ENCODE measurements at places on chromosomes 7 and 10.

- no peak for DNase-seq
These were observed 38.5 kb downstream of the ZMYND11 start for GRCh38 chr10:173741-174140.

GRCh38 chr7:83143107-83143506 is 19.6 kb downstream of the PCLO start:
- no peak for DNase-seq

- no peak for DNase-seq
These were observed 18.5 kb downstream of the DDIT4 start for GRCh38 chr10:72292223-72292691.

GRCh38 chr10:132662186-132662920 is 123.6 kb downstream of the NKX6-2 start:
- no peak for DNase-seq

- no peak for DNase-seq
These were observed 1.2 kb downstream of the FOXK1 start for GRCh38 chr7:4683043-4683883.

GRCh38 chr7:35380739-35381224 is 126.9 kb upstream of the TBX20 start:
- DNase-seq = no peak

GRCh38 chr7:74058486-74058885 is 25.1 kb upstream of the LIMK1 start:
- DNase-seq = no peak

DNA sequence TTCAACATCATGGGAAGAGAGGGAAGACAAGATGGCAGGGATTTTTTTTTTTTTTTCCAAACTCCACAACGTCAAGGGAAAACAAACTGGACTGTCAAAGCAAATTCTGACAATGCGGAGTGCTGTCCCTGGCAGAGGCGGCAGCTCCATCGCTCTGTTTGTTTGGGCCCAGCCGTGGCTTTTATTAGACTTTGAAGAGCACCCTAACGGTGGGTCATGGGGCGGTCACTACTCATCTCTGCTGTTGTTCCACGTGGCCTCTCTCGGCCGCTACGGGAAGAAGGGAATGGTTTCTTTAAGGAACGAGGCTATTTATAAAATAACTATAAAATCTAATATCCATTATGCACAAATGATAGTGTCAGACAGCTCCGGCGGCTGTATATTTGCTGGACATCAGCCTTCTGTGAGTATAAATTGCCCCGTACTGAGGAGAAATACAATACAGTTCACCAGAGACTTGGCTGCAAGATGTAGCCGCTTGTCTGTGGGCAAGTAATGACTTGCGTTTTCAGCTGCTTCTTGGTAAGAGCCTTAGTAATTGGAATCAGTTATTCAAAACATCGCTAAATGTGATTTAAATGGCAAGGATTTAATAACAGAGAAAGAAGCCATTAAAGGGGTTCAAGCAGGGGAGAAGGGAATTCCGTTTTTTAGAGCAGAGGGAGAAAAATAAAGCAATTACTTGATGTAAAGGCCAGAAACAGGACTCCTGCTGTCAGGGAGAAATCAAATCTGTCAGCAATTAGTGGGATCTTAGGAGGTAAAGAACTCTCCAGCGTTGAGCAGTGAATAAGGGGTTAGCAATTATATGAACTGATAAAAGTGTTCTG is 61.7 kb upstream of the RAB11FIP2 start:
- DNase-seq = no peak

- no peak for DNase-seq
These were observed 125.7 kb downstream of the ZMYND11 start for GRCh38 chr10:260819-261429.

DNA sequence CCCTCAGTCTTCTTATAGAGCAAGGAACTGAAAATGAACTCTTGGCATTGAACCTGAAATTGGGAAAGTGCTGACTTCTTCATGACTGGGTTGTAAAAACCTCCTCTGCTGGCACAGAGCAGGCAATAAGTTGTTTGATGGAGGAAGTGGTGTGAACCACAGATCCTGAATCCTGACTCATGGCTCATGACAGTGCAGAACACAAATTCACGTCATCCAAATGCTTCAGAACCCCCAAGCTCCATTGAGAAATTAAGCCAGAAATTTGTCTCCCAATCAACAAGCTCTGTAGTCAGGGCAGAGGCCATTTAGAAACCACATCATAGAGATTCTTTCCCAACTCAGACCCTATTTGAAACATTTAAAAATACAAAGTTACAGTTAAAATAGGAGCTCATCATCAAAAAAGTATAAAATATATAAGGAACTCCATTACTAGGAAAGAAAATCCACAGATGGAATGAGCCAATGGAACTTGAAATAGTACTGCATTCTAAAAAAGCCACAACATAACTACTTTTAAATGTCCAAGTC is 10.3 kb upstream of the STK17A start:
- peak; percentile 94 for DNase-seq

GRCh38 chr7:66503036-66503370 is 125.7 kb upstream of the KCTD7 start:
- DNase-seq = no peak

DNA sequence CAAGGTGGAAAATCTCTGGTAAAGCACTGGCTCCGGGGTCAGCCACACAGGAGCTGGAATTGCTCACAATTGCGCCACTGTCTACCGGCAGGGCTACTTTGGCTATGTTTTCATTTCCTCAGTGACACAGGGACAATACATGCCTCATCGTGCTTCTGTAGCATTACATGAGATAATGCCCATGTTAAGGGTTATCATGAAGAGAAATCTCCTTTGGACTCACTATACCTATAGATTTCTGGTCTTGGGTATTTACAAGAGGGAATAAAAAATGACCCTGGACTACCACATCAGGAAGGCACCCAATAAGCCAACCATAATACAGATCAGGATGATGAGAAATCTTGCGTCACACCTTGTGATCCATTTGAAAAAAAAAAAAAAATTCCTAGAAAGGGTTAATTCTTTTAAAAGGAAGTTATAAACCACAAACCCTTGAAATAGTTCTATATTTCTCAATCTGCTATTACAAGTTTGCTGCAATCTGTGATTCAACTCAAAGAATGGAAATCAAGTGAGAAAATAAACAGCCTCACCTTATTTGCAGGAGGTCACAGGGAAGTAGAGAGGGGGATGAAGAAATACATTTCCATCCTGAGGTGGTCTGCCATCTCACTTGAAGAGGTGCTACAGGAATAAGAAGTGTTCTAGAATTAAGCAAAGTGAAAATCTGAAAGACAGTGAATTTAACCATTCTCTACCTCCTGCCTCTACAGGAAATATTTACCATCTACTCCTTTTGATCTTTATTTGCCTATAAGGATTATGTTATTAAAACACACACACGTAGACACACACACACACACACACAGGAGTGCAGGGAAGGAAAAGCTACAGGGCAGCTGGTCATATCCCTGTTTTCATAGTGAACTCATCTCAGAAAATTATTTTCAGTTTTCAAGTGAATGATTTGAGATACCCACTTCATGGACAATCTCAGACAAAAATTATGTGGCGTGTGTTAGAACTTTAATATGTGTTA is 231.3 kb upstream of the CELF2 start:
- DNase-seq = peak; percentile 28

GRCh38 chr10:114516356-114516755 is 112.1 kb upstream of the AFAP1L2 start:
- no peak for DNase-seq
